Right kidney (tissue), 9 donors: ENCODE measurements at places on chromosomes 16 and 17.

GRCh38 chr16:72191551-72191950 is 19.6 kb upstream of the PMFBP1 start:
- no peak for DNase-seq

GRCh38 chr17:17852930-17853329 is 16.1 kb upstream of the SREBF1 start:
- DNase-seq, result no peak

- no peak for DNase-seq
Measured at GRCh38 chr17:80882926-80883685, 108.5 kb upstream of the CHMP6 start.

GRCh38 chr17:82583720-82584234 is 64.2 kb downstream of the FOXK2 start:
- DNase-seq, result no peak

DNA sequence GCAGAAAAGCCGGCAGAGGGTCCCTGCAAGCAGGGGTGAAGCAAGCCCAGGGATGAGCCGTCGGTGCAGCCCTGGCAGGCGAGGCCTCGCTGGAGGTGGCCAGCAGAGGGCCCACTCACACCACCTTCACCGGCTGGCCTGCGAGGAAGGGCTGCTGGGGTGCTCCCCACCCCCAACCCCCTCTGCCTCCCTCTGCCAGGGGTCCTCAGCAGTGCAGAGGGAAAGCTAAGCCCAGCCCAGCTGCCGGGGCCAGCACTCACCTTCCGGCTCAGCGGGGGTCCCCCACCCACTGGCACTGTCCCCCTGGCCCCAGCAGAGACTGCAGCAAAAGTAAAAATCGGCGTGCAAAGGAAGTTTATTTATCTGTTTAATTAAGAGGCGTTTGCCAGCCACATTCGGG is 113.4 kb downstream of the ENGASE start:
- no peak for DNase-seq

DNA sequence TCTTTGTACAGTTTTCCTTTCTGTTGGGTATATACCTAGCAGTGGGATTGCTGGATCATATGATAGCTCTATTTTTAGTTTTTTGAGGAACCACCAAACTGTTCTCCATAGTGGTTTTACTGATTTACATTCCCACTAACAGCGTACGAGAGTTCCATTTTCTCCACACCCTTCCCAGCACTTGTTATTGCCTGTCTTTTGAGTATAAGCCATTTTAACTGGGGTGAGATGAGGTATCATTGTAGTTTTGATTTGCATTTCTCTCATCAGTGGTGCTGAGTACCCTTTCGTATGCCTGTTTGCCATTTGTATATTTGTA is 887 bp upstream of the EVI2B start:
- no peak for DNase-seq

- DNase-seq, result no peak
Measured at GRCh38 chr17:75442168-75443103, 14.0 kb upstream of the TMEM94 start.

GRCh38 chr17:2672026-2672425 is 39.5 kb downstream of the CLUH start:
- DNase-seq, result no peak

GRCh38 chr16:82157836-82158235 is 12.2 kb downstream of the MPHOSPH6 start:
- no peak for DNase-seq

GRCh38 chr16:71479420-71479819 is 9.7 kb downstream of the ZNF19 start:
- DNase-seq, result no peak

GRCh38 chr17:15319452-15320010 is 21.9 kb downstream of the TEKT3 start:
- DNase-seq, result no peak

GRCh38 chr16:29156511-29156910 is 171.7 kb downstream of the LAT start:
- DNase-seq, result no peak

DNA sequence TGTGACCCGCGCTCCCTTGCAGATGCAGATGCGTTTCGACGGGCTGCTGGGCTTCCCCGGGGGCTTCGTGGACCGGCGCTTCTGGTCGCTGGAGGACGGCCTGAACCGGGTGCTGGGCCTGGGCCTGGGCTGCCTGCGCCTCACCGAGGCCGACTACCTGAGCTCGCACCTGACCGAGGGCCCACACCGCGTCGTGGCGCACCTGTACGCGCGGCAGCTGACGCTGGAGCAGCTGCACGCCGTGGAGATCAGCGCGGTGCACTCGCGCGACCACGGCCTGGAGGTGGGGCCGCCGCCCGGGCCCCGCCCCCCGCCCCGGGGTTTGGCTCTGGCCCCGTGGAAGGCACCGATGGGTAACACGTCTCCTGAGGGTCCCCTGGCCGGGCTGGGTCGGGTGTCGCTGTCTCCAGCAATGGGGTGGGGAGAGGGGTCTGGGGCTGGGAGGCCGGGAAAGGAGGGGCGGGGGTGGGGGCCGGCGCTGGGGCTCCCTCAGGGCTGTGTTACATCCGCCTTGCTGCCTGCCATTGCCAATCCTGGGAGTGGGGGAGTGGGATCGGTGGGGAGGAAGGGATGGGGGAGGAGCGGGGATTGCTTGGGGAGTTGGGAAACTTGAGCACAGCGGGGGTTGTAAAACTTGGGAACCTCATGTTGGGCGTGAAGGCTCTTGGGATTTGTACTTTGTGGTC is 737 bp downstream of the NUDT16L1 start:
- DNase-seq, result no peak

DNA sequence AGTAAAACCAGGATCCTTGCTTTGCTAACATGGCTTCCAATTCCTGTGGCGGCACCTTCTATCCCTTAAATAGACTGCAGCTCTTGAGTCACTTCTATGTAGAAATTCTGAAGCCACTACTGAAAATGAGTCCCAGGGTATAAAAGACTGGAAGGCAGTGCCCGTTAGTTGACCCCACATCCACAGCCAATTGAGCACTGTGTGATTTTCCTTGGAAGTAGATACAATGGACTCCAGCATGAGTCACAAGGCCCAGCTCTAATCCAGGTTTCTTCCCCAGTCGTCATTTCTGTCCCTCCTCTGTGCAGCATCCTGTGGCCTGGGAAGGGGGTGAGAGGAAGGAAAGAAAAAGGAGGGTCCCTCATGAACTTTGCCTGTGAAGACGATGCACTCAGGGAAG is 69.5 kb downstream of the HLF start:
- no peak for DNase-seq

DNA sequence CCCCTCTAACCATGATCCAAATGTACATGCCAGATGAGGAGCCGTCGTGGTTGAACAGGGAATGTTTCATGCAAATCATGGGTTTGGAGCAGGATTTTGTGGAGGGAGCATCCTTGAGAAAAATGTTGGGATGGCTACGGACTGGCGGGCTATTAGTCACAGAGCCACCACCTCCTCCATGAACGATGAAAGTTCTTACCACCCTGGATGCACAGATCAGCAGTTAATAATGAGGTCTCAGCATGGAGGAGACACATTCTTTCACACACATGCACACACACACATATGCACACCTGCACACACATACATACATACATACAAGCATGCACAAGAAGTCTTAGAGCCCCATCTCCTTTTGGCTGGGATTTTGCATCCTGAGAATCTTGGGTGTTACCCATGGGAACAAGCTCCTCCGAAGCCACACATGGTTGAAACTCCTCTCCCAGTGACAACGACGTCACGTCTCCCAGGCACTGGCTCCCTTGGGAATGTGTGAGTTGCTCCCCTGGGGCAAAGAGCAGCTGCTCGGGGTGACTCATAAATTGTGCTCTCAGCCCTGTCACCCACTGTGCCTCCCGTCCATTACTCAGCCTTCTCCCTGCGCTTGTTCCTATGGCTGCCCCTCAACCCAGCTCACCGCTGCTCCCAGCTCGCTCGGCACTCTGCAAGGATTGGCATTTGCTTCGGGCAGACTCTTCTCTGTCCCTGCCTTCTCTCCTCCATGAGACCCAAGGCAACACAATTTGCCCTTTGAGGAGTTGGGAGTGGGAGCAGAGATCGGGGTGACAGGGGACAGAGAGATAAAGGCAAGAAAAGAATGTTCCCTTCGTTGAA is 344.6 kb downstream of the SOX9 start:
- peak; percentile 50 for DNase-seq

DNA sequence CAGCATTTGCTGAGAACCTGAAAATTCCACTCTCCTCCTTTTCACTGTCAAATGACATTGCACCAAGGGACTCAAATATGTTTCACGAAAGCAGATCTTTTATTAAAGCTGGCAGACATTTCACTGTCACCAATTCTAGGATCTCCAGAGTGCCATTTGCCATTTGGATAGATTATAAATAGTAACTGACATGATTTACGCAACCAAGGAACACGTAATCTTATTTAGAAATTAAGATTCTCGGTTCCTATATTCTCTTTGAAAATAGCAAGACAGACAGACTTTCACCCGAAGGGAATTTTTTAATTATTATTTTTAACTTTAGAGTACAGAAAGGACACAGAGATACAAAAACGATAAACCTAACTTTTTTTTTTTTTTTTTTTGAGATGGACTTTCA is 49.6 kb downstream of the ANKFY1 start:
- DNase-seq, result no peak

GRCh38 chr16:2983706-2984136 is 3.5 kb upstream of the PKMYT1 start:
- DNase-seq, result peak; percentile 85

DNA sequence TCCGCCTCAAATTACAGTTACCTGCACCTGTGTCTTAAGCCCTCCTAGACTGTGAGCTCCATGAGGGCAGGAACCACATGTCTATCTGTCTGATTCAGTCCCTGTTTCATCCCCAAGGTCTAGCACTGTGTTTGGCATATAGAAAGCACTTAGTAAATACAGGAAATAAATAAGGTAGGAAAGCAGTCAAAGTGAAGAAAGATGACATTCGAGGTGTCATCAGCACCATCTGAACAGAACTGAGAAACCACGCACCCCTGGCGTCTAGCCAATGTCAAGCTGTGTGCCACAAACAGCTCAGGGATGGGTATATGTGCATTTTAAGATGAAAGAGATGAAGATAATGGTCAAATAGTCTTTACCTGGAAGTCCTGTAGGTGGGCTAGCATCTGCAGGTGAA is 79.6 kb upstream of the ATP2A3 start:
- no peak for DNase-seq

DNA sequence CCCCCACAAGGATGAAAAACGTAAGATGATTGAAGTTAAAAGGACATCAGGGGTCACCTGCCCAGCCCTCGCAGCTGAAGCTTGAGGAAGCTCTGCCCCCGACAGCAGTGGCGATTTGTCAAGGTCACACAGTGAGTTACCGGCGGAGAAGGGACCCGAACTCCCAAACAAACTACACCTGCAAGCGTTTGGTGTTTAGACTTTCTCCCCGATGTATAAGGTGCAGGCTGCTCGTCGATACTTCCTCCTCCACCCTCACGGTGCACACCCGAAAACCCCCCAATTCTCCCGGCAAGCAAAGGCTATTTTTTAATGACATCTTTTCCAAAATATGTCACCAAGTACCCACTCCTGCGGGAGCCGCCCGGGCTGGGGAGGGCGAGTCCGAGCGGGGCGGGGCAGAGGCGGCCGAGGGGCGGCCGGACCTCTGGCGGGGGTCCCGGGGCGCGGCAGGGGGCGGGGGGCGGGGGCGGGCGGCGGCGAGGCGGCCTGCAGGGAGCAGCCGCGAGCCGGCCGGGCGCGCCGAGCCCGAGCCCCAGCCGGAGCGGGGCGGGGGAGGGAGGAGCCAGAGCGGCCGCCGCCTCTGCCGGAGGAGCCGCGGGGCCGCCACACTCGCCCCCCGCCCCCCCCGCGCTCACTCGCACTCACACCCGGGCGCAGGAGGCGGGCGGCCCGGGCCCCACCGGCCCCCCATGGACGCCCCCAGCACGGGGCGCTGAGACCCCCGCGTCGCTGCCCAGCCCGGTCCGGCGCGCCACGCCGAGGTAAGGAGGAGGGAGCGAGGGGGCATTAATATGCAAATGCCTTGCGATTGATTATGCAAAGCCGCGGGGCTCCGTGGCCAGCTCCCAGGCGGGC is at the start of gene THRA:
THRA (plus strand) TSS at position 637 of the 858 bp plus-strand sequence. CDS start 11,524 bp downstream, outside the sequence.
- DNase-seq, result peak; percentile 51
